ENCODE measurements at places on chromosomes 16 and 17. TPM values are rescaled to one million over a fixed set of nuclear protein-coding genes. Genes with fewer than 3 reads are reported as not detected.

BAIAP3 gene
- total RNA-seq: 3.0 TPM

DNA sequence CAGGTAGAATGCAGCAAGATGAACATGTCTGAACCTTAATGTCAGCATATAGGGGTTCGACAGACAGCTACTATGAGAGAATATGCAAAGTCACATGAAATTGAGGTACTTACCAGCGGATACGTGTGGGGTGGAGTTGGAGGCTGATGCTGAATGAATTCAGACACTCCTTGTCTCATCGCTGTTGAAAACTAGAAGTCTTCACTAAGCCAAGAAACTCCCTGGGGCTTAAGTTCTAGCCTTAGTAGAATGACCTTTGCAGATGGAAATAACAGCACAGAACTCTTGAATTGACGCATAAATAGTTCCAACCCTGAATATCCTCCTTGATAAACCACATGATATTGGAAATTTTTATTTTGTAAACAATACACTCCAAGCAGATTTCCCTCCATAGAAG lies 32.9 kb upstream of the MYOCD start:
- H3K4me3 ChIP-seq: no peak overlapping the region
- no peak for DNase-seq
- H3K4me1 ChIP-seq: no peaks in the 10 kb centered on the region
- H3K27me3 ChIP-seq: peaks cover 11% of the 10 kb centered on the region

PIMREG gene
- 0.26 TPM for total RNA-seq

- no peaks in the 10 kb centered on the region for H3K27me3 ChIP-seq
- DNase-seq: peak; percentile 59
- no peak overlapping the region for H3K27ac ChIP-seq
- no peaks in the 10 kb centered on the region for H3K36me3 ChIP-seq
- no peak overlapping the region for H3K4me3 ChIP-seq
These were observed 4.8 kb downstream of the SCGB1C2 start for GRCh38 chr17:142102-142661.

DNA sequence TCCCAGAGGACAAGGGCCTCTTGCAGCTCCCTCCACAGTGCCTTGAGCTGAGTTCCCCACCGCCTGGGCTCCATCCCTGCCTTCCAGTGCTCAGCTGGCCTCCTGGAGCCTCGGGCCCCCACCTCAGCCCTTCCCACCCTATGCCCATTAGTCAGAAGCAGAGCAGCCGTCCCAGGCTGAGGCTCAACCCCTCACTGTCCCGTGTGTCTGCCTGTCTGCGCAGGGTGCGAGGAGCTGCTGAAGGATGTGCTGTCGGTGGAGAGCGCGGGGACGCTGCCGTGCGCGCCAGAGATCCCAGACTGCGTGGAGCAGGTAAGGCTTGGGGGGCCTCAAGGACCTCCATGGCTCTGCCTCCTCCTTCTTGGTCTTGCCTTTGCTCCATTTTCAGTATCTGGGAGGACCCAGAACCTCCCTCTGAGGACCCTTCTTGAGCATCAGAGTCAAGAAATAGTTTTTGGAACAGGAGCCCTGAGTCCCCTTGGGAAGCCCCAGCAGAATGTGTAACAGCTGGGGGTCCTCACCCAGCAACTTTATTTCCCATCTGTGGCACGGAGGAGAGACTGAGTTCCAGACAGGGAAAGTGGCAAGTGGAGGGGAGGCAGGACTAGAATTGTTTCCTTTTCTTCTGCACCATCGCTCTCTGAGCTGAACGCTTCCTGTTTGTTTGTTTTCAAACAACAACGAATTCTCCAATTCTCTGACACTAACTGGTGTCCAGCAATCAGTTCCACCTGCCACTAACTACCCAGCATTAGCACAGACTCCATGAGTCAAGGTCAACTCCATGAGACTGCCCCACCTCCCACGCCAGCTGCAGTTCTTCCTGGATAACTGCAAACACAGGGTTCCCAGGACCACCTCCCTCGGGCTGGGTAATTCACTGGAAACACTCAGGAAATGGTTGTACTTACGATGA lies 42.6 kb downstream of the RAB11FIP4 start:
- no peak overlapping the region for H3K27ac ChIP-seq
- H3K4me3 ChIP-seq: no peak overlapping the region
- peaks cover 5% of the 10 kb centered on the region for H3K27me3 ChIP-seq
- no peaks in the 10 kb centered on the region for H3K36me3 ChIP-seq

CSH1 gene
- total RNA-seq: not detected

CPHXL2 gene
- total RNA-seq: not detected

XAF1 gene
- total RNA-seq: 89.0 TPM

KRT31 gene
- not detected for total RNA-seq

CD300E gene
- total RNA-seq: 6.5 TPM

- peaks cover 50% of the 10 kb centered on the region for H3K36me3 ChIP-seq
- no peaks in the 10 kb centered on the region for H3K27me3 ChIP-seq
- no peak overlapping the region for H3K27ac ChIP-seq
These were observed 128.8 kb downstream of the CYB561 start for GRCh38 chr17:63317166-63317840.

OSGIN1 gene
- 19.0 TPM for total RNA-seq

KLHL11 gene
- 12.6 TPM for total RNA-seq

KRT12 gene
- not detected for total RNA-seq

CMC2 gene
- 43.3 TPM for total RNA-seq

DNA sequence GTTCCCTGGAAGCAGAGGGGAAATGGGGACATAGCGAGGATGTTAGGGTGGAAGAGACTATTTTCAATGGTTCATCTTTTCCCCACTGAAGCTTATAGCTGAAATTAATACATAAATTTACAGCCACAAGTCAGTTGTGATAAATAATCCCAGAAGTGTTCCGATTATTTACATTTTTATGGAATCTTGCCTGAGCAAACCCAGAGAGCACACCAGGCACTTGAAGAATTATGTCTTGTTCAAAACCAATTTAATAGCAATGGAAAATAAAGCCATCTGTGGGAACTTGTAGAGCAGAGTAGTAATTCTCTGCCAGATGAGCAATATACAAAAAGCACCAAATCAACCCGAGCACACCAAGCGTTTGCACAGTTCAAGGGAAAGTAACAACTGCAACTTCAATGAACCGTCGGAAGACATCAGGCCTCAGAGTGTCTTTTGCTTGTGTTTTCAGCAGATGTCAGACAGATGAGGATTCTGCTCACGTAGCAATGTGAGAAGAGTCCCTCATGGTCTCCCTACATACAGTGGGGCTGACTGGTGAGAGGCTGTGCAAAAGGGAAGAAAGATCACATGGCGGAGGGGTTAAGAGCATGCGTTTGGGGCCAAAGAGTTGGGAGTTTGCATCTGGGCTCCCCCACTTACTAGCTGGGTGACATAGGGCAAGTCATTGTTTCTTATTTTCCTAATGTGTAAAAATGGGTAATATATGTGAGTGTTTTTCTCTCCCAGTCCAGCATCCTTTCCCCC lies 148.7 kb upstream of the HS3ST2 start:
- no peak for DNase-seq
- no peak overlapping the region for H3K4me3 ChIP-seq
- H3K4me1 ChIP-seq: no peaks in the 10 kb centered on the region
- H3K36me3 ChIP-seq: no peaks in the 10 kb centered on the region
- H3K27me3 ChIP-seq: peaks cover 9% of the 10 kb centered on the region

DNA sequence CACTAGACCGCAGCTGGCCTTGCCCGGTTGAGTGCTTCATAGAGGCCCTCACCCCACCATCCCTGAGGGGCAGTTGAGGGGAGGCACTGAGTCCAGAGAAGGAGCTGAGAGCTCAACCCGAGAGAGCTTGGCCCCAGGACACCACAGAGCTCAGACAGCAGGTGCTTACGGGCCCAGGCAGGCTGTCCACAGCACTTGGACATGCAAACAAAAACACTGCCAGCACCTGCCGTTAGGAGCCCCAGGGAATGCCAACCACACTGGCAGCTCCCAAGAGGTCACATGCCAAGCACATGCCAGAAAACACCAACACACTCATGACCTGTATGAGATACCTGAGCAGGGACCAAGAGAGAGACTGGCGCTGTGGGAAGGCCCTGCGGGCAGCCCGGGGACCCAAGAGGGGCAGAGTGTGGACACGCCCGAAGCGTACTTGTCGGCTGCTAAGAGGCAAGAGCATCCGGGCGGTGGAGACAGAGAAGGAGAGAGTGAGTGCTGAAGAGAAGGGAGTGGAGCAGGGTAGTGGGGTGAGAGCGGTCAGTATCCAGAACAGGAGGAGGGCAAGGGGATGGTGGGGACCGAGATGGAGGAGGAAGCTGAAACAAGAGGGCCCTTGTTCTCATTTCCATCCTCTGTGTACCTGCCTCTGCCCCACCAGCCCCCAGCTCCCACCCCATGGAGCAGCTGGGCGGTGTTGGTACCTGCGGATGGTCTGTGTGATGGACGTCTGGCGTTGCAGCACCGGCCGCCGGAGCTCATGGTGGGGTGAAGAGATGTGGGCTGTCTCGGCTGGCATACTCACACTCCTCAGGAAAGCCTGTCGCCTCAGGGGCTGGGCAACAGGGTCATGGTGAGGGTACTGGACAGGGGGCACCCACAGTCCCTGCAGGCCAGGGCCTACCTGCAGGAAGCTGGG lies 8.2 kb downstream of the RHBDF1 start:
- no peak overlapping the region for H3K27ac ChIP-seq
- H3K4me3 ChIP-seq: no peak overlapping the region
- peaks cover 16% of the 10 kb centered on the region for H3K4me1 ChIP-seq
- DNase-seq: no peak
- H3K36me3 ChIP-seq: peaks cover 44% of the 10 kb centered on the region

AMFR gene
- total RNA-seq: 89.8 TPM
